ENCODE measurements at places on chromosomes 16 and 17.

GRCh38 chr17:63973930-63974593 is 1.3 kb upstream of the SCN4A start:
- DNase-seq, result no peak

DNA sequence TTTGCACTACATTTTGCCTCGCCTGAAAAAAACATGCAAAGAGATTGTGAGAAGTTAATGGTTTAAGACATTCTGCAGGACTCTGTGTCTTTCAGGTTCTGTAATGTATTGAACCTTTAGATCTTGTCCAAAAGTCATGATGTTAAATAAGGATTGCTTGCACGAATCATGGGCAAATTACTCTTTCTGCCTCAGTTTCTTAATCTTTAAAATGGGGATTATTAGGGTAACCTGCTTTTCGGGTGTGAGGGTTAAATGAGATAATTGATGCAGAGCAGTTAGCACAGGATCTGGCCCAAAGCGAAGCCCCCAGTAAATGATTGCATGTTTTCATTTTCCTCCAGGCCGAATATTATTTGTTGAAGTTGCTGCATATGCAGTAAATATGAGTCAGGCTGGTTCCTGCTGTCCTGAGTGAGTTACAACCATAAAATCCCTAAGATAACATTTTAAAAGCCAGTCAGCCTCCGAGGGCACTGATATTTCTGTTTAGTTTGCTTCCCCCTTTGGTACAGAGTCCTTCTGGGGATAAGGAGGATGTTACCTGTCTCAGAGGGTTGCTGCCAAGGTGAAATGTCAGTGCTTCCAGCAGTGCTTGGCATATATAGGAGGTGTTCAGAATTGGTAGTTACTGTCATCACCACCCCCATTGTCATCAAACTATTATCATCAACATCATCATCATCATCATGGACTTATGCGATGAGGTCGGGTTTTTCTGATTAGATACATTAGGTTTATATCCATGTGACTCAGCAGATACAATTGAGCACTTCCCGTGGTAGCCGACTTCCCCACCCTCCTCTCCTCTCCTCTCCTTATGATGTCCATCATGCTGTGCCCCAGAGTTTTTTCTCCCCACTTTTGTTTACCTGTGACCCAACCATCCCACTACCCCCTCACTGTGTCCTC is 20.6 kb upstream of the ARHGAP17 start:
- no peak for DNase-seq

DNA sequence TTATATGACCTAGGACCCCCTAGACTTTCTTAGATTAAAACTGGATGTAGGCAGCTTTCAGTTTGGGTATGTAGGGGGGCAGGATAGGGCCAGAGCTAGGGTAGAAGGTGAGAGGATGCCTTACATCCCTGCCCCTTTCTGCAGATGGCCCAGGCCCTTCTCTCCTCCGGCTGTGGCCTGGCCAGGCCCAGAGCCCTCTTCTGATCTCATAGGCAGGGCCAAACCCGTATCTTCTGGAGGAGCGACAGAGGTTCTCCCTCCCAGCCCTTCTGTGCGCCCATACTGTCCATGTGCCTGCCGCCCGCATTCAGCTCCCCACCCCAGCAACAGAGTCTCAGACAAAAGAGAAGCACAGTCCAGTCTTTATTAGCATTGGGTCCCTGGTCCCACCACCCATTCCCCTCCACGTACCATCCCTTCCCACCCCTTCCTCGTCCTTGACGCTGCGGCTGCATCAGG is 2.0 kb upstream of the TSPOAP1 start:
- no peak for DNase-seq

DNA sequence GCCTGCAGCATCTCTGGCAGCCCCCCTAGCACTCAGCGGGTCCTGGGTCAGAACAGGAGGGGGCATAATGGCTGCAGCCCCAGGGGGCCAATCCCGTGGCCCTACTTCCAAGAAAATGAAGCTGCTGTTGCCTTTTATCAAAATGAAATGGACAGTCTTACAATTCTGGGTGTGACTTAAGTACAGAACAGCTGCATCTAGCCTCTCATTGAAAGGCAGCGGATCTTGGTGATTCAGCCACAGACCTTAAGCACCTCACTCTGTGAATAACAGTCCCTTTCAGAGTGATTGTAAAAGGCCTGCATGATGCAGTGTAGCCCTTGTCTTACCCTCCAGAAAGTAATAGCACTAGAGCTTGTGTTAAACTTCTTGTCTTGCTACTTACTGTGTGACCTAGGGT is 11.5 kb upstream of the UMOD start:
- DNase-seq, result no peak

DNA sequence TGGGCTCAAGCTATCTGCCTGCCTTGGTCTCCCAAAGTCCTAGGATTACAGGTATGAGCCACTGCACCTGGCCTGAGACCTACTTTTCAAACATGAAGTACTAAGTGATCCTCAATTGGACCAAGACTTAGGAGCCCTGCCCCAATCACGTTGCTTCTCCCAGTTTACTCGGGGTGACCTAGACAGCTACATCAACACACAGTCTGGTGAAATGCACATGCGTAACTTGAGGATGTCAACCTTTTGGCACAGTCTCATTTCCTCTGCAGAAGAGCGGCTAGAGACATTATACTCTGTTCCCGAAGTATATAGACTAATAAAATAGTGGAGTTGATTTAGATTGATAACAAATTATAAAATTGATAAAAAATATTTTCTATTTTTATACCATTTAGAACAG is 17.1 kb downstream of the FTO start:
- no peak for DNase-seq

- DNase-seq, result no peak
Observed at GRCh38 chr17:27502526-27503324, 46.5 kb downstream of the KSR1 start.

- no peak for DNase-seq
Observed at GRCh38 chr16:24054741-24055491, 201.2 kb upstream of the CACNG3 start.

- peak; percentile 44 for DNase-seq
Observed at GRCh38 chr17:66508896-66509844, 206.8 kb downstream of the PRKCA start.

GRCh38 chr17:60087882-60088669 is 9.4 kb upstream of the HEATR6 start:
- DNase-seq, result no peak

DNA sequence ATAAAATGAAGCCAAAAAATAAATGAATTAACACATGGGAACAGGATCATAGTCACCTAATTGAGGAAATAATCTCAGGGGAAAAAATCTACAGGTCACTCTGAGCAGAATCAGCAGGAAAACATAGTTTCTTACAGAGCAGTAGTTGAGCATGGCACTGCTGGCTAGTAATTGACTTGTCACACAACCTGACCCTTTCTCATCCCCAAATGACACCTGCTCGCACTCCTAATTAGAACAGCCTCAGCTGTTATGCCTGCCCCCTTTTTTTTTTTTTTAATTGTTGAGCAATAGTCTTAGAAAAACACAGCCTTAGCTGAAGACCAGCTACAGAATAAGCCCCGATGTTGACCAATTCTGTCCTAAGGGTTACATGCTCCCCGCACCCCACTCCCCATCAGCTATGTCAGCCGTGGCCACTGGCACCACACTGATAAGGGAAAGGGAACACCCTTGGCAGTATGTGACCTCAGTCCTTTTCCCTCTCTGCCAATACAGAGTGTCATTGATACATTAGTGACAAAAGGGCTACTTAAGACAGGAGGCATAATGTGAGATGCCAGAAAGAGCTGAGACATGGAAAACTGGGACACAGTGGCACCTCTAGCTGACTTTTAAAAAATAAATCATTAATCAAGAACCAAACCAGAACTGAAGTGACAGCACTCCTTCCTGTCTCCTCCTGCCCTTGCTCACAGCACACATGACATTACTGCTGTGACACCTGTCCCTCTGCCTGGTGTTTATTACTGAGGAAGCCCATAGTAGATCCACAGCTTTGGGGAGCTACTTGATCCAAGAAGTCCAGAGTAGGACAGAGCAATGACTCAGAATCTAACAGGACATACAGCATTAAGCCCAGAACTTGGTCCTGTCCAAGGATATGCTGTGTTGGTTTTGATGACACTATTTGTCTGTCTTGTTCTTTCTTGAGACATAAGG is 41.7 kb downstream of the WDR59 start:
- no peak for DNase-seq

GRCh38 chr17:19708431-19709175 is 7.8 kb downstream of the SLC47A2 start:
- no peak for DNase-seq

- DNase-seq, result no peak
Observed at GRCh38 chr17:63221939-63222338, 224.2 kb downstream of the CYB561 start.

- no peak for DNase-seq
Observed at GRCh38 chr17:45936610-45937009, 42.3 kb downstream of the MAPT start.

Data from T-helper 2 cell (primary cell).